ENCODE measurements at places on chromosomes 1 and 21.

- DNase-seq, result no peak
These were observed 26.6 kb upstream of the HPDL start for GRCh38 chr1:45299981-45300668.

DNA sequence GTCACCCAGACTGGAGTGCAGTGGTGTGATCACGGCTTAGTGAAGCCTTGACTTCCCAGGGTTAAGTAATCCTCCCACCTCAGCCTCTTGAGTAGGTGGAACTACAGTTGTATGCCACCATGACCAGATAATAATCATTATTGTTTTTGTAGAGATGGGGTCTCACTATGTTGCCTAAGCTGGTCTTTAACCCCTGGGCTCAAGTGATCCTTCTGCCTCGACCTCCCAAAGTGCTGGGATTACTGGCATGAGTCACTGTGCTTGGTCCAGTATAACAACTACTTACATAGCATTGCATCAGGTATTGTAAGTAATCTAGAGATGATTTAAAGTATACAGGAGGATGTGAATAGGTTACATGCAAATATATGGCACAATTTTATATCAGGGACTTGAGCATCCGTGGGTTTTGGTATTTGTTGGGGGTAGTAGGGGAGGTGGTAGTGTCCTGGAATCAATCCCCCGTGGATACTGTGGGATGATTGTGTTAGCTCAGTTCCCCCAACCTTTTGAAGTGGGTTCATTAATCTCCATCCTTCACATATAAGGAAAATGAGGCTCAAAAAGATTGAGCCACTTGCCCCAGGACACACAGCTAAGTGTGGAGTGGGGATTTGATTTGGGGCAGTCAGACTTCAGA lies 61.4 kb upstream of the CNIH3 start:
- no peak for DNase-seq

GRCh38 chr1:23809751-23810171 lies 9.2 kb upstream of the GALE start:
- DNase-seq, result peak; percentile 61

DNA sequence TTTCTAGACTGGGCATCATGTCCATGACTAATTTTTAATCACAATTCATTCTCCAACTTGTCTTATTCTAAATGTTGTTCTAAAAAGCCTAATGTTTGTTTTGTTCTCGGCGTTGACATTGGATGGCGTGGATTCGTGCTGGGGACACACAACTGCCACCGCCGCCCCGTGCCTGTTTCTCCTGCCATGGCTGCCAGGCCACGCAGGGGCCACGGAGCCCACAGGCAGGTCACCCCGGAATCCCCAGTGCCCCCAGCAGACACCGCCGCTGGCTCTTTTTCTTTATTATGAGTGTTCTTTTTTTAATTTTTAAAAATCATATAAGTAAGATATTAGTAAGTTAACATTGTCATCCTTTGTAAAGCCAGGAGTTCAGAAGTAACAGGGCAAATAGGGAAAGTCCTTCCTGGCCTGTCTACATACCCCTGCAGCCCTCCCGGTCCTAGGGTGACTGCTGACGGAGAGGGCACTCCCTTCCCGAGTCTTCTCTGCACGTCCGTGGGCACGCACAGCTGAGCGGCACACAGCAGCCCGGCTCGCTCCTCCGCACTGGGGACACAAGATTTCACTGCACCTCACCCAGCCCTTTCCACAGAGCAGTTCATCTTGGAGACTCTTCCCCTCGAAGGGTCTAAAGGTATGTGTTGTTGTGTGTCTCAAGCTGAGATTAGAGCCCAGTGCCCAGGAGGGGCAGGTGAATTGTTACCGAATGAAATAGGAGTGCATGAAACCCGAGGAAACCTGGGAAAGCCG lies 32.1 kb downstream of the KRTAP10-1 start:
- DNase-seq, result no peak

DNA sequence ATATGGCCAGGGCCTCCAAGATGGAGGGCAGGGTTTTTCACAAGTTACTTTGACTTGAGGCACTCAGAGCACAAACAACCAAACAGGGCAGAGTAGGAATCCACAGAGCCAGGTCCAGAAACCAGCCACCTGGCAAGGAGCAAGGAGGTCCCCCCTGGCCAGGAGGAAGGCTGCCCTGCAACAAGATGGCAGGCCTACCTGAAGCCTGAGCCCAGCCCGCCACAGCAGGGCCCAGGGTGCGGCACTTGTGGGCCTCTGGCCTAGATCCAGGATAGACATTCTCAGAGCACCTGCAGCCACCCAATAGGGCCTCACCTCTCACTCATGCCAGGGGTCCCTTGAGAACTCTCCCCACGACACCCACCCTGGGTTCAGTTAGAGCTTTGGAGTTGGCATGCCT lies 11.5 kb downstream of the SH3BGRL3 start:
- DNase-seq, result no peak

DNA sequence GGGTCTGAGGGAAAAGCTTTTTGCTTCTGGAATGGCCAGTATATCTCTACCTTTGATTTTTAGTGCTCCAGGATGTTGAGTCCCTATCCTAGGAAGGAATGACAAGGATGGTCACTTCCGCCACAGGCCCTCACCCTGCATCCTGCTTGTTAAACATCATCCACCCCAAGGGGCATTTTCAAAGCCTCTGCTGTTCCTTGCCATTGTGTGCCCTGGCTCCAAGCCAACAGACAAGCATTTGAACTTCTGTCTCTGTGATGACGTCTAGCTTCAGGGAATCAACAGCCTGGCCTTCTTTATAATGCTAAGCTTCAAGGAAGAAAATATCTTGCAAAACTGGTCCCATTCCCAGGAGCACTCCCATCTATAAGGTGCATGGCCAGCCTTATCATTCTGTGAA lies 12.3 kb upstream of the JAM2 start:
- DNase-seq, result no peak

DNA sequence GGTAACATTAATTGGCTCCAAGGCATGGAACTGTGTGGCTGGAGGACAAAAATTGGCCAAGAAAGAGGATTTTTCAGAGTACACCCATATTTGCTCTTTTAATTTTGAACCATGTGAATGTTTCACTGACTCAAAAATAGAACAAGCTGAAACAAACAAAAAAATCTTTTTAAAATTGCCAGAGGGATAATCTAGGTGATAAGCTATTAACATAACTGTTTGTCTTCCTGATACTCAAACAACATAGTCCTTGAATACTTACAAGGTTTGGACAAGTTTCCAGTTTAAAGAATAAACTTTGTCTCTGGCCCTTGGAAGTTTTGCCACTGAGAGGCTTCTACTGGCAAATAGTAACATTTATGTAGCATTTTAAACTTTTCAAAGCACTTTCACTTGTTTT lies 30.0 kb upstream of the PIGC start:
- no peak for DNase-seq

GRCh38 chr1:88773540-88774150 lies 89.6 kb downstream of the PKN2 start:
- DNase-seq, result no peak

DNA sequence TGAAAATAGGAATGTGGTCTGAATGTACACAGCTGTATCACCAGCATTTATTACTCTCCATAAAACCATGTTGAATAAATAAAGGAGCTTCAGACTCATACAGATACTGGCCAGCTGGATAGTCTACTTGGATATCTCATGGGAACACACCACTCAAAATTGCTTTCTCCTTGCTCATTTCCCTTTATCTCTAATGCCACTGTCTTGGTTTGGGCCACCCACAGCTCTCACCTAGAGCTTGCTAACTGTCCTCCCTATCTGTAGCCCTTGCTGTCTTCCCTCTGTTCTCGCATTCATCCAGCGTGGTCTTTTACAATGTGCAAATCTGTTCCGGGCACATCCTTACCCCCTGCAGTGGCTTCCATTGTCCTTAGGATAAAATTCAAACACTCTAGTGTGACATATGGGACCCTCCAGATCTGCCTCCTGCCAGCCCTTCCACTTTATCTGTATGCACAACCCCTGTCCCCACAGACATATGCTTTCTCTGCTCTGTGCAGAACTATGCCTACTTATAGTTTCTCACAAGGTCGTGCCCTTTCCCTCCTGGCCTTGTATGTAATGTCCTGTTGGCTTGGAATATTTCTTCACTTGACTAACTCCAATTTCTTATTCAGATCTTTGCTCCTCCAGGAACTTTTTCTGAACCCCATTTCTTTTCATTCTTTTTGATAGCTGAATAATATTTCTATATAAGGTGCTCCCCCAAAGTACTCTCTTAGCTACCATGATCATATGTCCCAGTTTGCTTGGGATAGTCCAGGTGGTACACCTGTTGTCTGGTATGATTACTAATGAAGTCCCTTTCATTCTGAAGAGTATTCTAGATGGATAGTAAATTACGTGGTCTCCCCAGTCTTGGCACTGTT lies 2.9 kb downstream of the FLVCR1 start:
- DNase-seq, result no peak

DNA sequence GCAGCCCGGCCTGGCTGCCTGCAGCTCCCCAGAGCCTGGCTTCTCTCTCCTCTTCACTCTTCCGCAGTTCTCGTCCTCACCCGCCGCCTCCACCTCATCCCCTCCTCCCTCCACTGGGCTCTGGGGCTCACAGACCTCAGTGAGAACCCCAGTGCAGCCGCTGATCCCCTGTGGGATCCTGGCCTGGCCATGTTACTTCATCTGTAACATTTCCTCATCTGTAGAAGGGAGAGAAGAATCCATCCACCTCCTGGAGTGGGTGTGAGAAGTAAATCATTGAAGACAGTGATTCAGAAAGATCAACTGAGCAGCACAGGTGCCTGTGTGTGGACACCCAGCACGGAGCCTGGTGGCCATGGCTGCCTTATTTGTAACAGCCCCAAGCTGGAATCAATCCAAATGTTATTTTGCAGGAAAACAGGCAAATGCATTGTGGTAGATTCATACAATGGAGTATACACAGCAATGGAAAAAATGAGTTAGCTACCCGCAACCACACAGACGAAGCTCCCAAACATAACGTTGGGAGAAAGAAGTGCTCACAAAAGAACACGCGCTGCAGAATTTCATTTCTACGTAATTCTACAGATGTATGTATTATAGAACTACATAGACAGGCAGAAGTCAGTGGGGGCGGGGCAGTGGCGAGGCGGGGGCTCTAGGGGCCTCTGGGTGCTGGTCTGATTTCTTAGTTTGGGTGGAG lies 8.7 kb downstream of the LAPTM5 start:
- no peak for DNase-seq

DNA sequence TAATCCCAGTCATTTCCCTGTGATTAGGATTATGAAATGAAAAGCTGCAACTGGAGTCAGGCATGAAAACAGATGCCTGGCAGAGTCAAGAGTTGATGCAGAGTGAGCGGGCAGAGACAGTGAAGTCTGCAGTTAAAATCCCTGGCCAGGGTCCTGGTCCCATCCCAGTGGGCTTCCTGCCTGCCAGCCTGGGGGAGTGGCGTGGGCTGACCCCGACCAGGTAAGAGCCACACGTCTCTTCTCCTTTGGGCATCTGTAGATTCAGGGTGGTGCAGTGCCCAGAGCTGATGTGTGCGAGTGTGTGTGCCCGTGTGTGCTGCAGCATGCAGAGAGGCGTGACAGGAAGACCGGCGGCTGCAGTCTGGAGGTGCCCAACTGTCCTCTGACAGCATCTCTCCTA lies 6.2 kb upstream of the KIAA1614 start:
- DNase-seq, result no peak

GRCh38 chr21:25890001-25890400 lies 155.2 kb downstream of the GABPA start:
- no peak for DNase-seq

DNA sequence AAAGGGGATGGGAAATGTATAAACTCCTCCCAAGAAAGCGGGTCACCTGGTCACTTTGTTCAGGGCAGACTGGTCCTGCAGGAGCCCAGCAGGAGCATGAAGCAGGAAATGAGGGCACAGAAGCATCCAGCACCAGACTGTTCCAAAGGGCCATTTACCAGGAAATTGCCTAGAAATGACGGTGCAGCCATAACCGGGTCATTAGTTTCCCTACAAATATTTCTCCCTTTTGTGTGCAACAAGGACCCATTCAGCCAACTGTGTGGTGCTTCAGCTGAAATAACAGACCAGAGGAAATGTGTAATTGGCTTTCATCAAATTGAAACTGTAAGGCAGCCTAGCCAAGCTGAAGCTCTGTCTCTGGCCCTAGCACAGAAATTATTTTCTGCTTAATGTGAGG lies 7.6 kb upstream of the CTTNBP2NL start:
- no peak for DNase-seq

- no peak for DNase-seq
These were observed 725.2 kb downstream of the LTN1 start for GRCh38 chr21:28267449-28267848.

DNA sequence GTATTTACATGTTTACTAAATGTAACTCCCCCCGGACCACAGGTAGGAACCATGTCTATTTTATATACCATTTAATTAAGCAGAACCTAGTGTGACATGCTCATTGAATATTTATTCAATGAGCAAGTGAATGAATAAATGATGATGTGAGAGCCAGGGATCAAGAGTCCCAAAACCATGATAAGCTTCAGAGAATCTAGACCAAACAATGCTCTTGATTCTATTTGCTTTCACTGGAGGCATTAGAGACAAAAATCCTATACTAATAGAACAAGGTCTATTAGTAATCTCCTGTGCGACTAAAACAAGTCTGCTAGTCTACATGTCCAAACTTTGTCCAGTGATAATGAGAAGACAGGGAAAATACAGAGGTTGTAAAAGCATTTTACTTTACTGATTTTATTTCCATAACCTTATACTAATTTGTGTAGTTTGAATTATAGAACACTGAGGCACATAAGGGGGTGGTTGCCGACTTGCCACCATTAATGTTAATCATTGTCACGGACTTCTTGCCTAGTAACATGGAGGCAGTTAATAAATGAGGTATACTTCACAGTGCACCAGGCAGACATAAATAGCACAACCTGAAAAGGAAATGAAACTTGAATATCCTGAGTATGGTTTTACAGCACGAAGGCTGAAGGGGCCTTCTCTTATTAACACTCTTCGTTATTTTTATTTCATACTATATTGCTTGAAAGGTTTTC lies 69.8 kb downstream of the TBX15 start:
- no peak for DNase-seq

DNA sequence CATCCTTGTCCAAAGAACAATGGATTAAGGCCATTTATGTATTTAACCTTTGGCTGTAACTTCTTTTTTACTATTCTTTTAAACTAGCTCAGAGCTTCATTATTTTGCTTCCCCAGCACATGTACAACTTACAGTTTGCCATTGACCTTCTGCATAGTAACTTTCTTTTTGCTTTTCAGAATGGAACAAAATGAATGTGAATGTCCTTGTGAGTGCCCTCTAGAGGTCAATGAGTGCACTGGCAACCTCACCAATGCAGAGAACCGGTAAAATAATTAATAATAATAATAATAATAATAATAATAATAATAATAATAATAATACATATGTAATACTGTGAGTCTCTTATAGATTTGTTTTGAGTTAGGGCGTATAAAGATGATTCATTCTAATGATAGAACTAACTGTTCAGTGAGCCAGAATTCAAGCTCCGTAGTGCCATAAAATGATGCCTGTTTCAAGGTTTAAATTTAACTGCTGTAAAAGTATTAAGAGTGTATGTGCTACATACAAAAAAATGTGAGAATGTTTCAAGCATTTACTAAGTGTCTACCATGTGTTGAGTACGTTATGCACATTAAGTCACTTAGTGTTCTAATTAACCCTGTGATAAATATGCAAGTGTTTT lies 69.0 kb upstream of the RAVER2 start:
- DNase-seq, result no peak
